GM10248 (cell line): ENCODE measurements at places on chromosomes 16 and 17.

DNA sequence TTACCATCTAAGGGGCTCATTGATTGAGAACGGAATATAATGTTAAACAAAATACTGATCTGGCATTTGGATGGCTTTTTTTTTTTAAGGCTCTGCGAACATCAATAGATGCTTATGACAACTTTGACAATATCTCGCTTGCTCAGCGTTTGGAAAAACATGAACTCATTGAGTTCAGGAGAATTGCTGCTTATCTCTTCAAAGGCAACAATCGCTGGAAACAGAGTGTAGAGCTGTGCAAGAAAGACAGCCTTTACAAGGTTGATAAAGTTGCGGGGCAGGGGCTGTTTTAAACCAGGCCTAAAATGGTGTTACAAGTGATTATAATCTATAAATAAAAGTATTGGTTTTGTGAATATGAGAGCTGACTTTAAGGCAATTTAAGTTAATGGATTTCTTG is 22.3 kb downstream of the PTRH2 start:
- DNase-seq = no peak

GRCh38 chr16:57265850-57266530 is 18.5 kb downstream of the PLLP start:
- DNase-seq = no peak

DNA sequence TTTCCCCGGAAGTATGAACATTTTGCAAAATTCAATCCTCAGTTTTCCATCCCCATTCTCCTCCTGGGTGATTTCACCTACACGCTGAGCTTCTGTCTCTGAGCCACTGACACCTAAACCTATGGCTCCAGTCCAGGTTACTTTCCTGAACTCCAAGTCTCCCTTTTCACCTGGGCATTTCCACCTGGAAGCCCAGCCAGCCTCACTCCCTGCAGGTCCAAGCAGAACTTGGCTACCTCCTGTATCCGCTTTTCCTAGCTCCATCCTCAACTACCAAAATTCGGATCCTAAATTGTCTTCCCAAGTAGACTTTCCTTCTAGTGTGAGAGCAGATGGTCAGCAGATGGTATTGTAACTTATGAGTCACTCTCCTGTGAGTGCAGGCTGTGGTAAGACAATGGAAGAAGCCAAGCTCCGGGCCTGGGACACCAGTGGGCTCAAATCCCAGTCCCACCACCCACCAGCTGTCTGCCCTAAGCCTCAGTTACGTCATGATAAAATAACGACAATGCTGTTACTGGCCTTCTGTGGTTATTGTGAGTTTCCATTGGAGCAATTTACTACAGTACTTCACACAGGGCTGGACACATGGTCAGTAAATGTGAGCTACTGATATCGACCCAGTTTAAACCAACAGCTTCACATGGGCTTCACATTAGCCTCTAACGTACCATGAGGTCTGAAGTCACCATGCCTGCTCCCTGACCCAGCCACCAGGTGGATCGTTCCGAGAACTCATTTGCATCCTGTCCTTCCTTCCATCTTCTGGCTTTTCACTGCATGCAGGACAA is 33.3 kb downstream of the PECAM1 start:
- no peak for DNase-seq

- no peak for DNase-seq
Observed at GRCh38 chr17:30421592-30421991, 42.9 kb downstream of the CPD start.

- DNase-seq = no peak
Observed at GRCh38 chr16:71287911-71288310, 1.3 kb downstream of the CMTR2 start.

DNA sequence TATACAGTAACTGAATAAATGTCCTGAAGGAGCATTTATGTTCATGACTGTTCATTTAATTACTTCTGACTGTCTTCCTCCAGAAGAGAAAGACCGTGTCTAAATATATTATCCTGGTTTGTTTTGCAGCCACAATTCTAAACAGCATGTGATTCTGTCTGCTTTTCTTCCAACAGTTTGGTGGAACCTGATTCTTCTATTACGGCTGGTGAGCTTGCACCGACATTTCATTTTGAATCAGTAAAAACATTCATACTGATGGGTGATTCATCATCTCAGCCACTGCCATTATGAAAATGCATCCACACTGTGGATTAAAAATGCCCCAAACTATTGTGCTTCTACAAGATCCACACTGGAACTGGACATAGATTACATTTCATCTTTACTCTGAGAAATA is 16.9 kb downstream of the KNOP1 start:
- no peak for DNase-seq

GRCh38 chr17:57785022-57785421 is 39.9 kb upstream of the CCDC182 start:
- DNase-seq = no peak

- no peak for DNase-seq
Observed at GRCh38 chr16:67445913-67446907, 15.3 kb downstream of the HSD11B2 start.

GRCh38 chr17:804541-805435 is 22.6 kb downstream of the MRM3 start:
- DNase-seq = no peak

DNA sequence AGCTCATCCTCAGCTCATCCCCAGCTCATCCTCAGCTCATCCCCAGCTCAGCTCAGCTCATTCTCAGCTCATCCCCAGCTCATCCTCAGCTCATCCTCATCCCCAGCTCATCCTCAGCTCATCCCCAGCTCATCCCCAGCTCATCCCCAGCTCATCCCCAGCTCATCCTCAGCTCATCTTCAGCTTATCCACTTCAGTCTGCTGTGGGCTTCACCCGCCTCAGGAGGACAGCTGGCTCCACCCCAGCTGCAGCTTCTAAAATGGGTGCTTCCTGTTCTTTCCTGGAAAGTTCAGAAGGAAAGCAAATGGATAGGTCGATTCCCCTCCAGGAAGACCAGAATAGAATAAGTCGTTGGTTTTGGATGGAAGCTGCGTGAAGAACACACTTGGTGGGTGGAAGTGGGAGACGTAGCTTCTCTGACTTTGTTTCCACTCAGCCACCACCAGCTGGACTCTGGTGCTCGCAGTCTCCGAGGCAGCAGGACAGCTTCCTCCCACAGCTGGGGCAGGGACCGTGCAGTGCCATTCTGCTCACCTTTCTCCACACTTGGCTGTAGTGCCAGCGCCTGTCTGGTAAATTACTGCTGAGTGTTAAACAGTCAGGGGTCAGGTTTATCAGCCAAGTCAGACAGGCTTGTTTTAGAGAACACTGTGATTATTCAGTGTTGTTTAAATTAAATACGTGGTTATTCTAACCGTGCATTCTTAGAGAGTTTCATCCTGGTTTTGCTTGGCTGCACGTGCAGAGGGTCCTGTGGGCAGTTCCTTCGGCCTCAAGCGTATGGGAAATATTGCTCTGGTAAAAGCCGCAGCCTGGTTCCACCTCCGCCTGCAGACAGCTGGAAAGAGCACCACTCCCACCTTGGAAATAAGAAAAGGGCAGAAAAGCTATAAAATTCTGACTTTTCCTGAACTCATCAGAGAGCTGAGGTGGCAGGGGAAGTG is 61.0 kb upstream of the CHMP6 start:
- DNase-seq = no peak

DNA sequence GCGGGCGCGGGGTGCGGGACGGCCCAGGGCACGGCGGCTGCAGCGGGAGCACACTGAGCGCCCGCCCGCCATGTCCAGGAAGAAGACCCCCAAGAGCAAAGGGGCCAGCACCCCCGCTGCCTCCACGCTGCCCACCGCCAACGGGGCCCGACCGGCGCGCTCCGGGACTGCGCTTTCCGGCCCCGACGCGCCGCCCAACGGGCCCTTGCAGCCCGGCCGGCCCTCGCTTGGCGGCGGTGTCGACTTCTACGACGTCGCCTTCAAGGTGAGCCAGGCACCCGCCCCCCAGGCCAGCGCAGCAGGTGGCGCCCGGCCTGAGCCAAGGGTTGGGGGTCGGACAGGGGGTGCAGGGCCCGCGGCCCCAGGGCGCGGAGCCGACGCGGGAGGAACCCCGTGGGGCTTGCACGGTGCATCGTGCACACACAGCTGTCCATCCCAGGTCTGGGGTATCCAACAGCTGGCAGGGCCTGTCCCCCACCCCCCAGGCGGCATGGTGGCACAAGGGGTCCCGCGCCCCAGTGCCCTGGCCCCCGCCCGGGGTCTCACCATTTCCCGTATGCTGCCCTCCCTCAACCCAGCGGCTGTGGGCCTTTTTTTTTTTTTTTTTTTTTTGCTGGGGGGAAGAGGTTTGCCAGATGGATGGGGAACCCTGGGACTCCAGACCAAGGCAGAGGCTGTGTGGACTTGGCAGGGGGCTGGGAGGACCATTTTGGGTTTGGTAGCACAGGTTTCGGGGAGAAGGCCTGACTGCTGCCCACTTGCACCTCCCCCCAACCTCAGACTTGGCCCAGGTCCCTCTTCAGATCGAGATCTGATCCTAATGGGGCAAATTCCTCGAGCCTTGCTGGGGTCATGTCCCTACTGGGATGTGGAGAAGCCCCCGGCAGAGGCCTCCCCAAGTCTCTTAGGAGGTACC is 547 bp downstream of the RAB26 start:
- no peak for DNase-seq

GRCh38 chr17:45313421-45313771 is 3.4 kb downstream of the MAP3K14 start:
- DNase-seq = no peak

DNA sequence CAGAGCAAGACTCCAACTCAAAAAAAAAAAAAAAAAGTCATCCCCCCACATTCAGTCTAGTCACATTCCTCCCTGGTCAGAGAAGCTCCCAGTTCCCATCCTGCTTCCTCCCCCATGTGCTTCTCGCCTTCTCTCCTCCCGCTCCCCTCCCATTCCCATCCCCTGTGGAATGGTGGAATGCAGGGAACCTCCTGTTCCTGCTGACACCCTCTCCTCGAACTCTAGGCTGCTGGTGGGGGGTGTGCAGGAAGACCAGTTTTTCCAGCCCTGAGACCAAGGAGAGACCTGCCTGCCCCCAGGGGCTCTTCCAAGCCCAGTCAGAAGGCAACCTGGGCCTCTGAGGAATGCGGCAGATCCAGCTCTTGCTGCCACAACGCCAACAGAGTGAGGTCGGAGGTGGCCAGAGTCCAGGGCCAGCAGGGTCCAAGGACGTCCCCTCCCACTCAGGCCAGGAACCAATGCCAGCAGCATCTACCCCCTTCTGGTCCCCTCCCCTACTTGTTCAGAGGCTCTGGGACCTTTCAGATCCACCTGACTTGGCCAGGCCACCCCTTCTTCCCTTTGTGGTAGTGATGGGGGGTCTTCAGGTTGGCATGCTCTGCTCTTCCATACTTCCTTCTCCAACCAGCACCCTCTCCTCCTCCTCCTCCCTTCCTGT is 39.3 kb upstream of the TAC4 start:
- DNase-seq = no peak

GRCh38 chr16:53458635-53459034 is 24.4 kb downstream of the RBL2 start:
- DNase-seq = no peak

DNA sequence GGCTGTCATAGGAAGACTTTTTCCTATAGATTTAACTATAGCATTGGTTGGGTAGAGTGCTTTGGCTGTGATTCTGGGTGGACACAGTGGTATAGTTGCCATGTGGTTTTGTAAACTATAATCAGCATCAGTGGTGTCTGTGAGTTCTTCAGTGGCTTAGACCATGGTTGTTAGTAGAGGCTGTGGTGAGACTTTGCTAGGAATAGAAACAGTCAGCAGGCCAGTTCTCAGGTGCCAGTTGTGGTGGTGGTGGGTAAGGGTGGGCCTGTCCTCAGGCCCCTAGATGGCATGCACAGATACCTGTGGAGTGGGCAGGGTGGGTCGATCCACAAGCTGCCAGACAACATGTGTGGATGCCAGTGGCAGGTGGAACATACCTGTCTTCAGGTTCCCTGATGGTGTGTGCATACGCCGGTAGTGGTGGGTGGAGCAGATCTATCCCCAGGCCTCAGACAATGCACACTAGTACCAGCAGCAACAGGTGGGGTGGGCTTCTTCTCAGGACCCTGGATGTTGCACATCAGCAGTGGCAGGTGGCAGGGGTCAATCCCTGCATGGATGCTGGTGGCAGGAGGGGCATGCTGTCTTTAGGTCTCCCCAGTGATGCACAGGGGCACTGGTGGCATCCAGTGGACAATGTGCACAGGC is 28.4 kb upstream of the GINS3 start:
- DNase-seq = no peak

DNA sequence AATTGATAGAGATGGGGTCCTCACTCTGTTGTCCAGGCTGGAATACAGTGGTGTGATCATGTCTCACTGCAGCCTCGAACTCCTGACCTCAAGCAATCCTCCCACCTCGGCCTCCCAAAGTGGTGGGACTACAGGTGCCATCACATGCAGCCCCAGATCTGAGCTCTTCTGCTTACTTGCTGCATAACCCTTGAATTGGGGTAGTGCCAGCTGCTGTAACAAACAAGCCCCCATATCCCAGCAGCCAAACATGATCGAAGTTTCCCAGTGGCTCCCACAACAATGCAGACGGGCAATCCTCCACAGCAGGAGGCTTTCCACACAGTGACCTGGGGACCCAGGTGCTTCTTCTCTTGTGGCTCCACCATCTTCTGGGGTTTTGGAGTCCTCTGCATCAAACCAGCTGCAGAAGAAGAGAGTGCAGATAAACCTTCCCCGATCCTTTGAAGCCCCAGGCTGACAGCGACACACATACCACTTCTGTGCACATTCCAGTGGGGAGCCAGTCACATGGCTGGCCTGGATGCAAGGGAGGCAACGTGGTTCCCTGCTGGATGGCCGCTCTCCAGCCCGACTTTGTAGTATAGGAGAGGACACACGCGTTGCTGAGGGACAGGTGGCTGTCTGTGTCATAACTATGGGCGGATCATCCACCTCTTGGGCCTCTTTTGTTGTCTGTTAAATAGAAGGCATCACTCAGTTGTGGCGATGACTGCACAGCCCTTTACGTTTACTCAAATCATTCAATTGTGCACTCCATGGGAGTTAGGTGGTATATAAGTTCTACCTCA is 16.7 kb downstream of the SBK1 start:
- no peak for DNase-seq

DNA sequence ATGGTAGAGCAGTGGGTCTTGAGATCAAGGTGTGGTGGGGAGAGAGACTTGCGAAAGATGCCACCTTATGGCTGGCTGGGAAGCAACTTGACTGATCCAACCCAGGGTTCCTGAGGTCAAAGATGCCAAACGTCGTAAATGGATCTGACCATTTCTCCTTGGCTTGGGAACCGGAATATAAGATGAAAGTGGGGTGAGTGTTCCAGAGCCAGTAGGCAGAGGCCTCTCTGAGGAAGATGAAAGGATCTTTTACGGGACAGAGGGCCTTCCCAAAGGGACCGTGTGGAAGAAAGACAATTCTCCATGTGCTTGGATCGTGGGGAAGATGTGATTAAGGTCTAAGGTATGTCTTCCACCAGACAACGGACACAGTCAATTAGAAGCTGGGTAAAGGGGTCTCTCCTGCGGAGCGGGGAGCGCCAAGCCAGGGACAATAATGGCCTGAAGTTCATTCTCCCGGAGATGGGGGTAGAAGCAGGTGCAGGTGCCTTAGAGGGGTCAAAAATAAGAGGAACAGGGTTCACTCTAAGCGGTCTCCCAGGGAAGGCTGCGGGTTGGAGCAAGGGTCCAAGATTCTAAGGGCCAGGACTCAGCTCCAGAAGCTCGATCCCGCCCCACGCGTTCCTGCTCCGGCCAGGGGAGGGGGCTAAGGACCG is 800 bp downstream of the FXR2 start:
- DNase-seq = no peak
